ENCODE measurements at places on chromosomes 1 and 21.

- H3K27ac ChIP-seq, result no peak overlapping the region
- H3K4me1 ChIP-seq, result no peaks in the 10 kb centered on the region
- H3K27me3 ChIP-seq, result no peaks in the 10 kb centered on the region
- no peak for DNase-seq
Measured at GRCh38 chr1:45196863-45197262, 9.5 kb downstream of the ZSWIM5 start.

GRCh38 chr1:22234476-22235030, 91.7 kb upstream of the WNT4 start:
- no peak overlapping the region for H3K27ac ChIP-seq
- DNase-seq, result no peak
- H3K4me3 ChIP-seq, result no peak overlapping the region
- peaks cover 8% of the 10 kb centered on the region for H3K27me3 ChIP-seq

GRCh38 chr1:196183941-196184340, 424.3 kb downstream of the KCNT2 start:
- no peaks in the 10 kb centered on the region for H3K36me3 ChIP-seq
- no peaks in the 10 kb centered on the region for H3K4me1 ChIP-seq
- no peak for DNase-seq
- no peaks in the 10 kb centered on the region for H3K27me3 ChIP-seq
- no peak overlapping the region for H3K27ac ChIP-seq

GRCh38 chr1:10514490-10515235, 39.9 kb downstream of the PEX14 start:
- no peak overlapping the region for H3K4me3 ChIP-seq
- no peak for DNase-seq
- no peak overlapping the region for H3K27ac ChIP-seq
- H3K27me3 ChIP-seq, result no peaks in the 10 kb centered on the region

DNA sequence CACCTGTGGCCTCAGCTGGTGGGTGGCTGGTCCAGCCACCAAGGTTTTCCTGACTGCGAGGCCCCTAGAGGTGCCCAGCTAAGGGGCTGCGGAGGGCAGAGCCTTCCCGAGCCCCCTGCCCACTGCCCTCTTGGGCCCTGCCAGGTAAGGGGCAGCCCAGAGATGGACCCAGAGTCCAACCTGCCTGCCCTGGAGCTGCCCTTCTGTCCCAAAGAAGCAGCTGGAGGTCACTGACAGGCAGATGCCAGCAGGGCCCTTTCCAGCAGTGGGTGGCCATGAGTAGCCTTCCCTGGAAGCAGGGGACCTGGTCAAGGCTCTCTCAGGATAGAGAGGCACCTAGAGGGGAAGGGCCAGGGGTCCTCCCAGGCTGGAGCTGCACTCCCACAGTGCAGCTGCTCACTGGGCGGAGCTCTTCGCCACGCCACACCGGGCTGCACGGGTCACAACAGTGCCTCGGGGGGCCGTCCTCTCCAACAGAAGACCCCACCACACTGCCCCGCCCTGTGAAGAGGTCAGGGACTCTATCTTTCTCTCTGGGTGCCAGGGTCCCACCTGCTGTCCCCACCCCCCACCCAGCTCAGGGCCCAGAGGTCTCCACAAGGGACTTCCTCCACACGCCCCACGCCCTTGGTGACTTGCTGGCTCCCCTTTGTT, 10.9 kb upstream of the GNB1 start:
- H3K36me3 ChIP-seq, result no peaks in the 10 kb centered on the region
- no peak for DNase-seq
- H3K4me3 ChIP-seq, result no peak overlapping the region
- peaks cover 6% of the 10 kb centered on the region for H3K4me1 ChIP-seq

DNA sequence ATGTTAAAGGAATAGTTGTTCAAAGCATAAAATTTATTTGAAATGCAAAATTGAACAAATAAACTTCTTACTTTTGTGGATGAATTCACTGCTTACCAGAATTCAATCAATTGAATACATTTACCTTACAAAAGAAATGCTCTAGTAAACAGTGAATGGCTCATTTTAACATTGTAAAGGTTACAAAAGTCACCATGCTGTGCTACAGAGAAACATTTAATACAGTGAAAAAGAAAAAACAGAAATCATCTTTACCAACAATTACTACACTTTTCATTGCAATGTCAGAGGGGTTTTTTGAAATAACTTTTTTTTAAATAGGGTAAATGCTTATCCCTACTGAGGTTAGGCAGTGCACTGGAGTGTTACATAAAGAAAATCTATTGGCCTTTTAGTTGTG, 853.0 kb downstream of the NCAM2 start:
- no peak overlapping the region for H3K27ac ChIP-seq
- DNase-seq, result no peak
- no peaks in the 10 kb centered on the region for H3K27me3 ChIP-seq

DNA sequence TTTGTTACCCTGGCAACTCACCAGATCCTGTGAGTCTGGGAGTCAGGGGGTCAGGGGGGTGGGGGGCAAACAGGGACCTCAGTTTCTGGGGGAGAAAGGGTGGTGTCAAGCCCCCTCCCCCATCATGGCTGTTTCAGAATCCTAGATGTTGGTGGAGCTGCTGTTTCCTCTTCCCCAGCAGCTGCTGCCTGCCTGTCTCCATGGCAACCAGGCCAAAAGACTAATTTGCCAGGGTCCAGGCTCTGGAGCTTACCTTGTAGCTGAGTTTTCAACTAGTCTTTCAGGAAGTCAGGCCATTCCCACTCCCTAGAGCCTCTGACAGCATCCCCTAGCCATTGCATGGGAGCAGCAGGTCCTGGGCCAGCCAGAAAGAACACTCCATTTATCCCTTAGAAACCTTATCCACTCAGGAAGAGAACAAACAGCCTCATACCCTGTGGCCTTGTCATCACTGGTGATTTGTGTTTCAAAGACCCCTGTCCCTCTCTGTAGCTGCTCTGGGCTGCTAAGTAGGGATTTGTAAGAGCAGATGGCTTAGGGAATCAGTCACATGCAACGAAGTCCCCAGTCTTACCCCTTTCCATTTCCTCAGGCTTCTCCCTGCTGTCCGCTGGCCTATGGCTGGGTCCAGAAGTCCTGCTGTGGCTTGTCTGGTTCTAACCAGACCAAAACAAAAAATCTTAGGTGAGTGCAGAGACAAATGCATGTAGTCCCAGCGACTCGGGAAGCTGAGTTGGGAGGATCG, 21.5 kb upstream of the STMN1 start:
- peaks cover 4% of the 10 kb centered on the region for H3K27me3 ChIP-seq
- no peak overlapping the region for H3K4me3 ChIP-seq

- H3K36me3 ChIP-seq, result peaks cover 68% of the 10 kb centered on the region
- no peak for DNase-seq
- H3K27ac ChIP-seq, result no peak overlapping the region
- no peak overlapping the region for H3K4me3 ChIP-seq
- no peaks in the 10 kb centered on the region for H3K27me3 ChIP-seq
- H3K4me1 ChIP-seq, result peaks cover 4% of the 10 kb centered on the region
Measured at GRCh38 chr1:165893507-165893906, 66.1 kb downstream of the UCK2 start.

DNA sequence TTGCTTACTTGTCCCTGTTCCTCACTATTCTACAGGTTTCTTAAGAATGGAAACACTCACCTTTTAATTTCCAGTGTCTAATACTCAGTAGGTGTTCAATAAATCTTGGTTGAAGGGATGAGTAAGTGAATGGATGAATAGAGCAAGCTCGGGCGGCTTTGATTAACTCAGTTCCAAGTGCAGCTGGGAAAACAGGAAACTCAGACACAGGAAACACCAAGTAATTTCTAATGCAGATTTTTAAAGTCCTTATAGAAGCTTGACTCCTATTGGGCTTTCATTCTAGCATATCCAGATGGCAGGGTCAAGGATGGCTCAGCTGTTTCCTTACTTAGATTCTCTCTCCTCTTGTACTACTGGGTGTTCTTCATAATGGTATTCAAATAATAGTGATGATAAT, 14.0 kb downstream of the CAMK1G start:
- peaks cover 12% of the 10 kb centered on the region for H3K27me3 ChIP-seq
- no peak overlapping the region for H3K27ac ChIP-seq
- H3K4me3 ChIP-seq, result no peak overlapping the region
- no peak for DNase-seq
- no peaks in the 10 kb centered on the region for H3K36me3 ChIP-seq

- H3K4me1 ChIP-seq, result peaks cover 45% of the 10 kb centered on the region
- no peak overlapping the region for H3K27ac ChIP-seq
- no peaks in the 10 kb centered on the region for H3K36me3 ChIP-seq
- DNase-seq, result no peak
- no peaks in the 10 kb centered on the region for H3K27me3 ChIP-seq
Measured at GRCh38 chr1:154726896-154727753, 119.1 kb upstream of the ADAR start.

DNA sequence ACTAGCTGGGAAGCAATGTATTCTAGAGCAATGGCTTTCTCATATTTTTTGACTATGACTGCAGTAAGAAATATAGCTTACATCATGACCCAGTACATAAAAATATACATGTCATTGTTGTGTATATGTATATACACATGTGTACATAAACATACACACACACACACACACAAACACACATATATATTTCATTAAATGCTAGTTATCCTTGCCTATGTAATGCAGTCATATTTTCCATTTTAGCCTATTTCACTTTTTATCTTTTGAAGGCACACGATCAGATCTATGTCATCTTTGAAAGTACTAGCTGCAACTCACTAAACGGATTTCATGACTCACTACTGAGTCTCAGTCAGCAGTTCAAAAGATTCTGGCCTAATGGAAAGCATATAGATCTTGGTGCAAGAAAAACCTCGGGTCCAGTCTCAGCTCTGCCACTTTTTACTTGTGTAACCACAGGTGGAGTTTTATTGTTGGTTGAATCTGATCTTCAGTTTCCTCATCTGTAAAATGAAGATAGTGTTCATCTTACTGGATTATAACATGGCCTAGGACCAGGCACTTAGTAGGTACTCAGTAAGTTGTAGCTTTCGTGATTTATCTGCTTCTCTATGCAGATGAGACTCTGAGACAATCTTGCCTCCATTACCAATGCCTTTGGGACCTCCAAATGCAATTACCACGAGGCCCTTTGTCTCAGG, 325.6 kb downstream of the RRAGC start:
- H3K4me3 ChIP-seq, result no peak overlapping the region
- H3K27me3 ChIP-seq, result peaks cover 5% of the 10 kb centered on the region
- H3K27ac ChIP-seq, result no peak overlapping the region
- DNase-seq, result peak; percentile 43

- H3K27me3 ChIP-seq, result peaks cover 2% of the 10 kb centered on the region
- no peaks in the 10 kb centered on the region for H3K36me3 ChIP-seq
- no peak for DNase-seq
- H3K4me1 ChIP-seq, result no peaks in the 10 kb centered on the region
Measured at GRCh38 chr1:196142111-196142640, 466.1 kb downstream of the KCNT2 start.

Data from activated CD4-positive, alpha-beta T cell treated with anti-CD3 and anti-CD28 coated beads for 36 hours (primary cell).